AG10803 (cell line): ENCODE measurements at places on chromosomes 5 and 9.

DNA sequence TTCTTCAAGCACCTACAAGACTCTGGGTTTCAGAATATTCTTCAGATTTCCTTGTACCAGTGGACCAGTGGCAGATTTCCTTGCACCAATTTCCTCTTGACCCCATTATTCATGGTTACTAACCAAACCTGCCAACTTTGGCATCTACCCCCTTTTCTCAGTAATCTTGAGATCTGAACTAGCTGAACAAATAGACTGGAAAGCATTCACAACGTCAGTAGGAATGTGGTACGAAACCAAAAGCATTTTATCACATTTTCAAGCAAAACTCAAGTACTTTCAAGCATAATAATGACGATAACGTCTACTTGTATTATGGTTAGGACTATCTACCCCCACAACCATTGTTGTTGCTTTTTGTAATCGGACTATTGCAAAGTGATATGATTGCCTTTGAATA, 1217.3 kb downstream of the PTPRD start:
- DNase-seq = no peak

DNA sequence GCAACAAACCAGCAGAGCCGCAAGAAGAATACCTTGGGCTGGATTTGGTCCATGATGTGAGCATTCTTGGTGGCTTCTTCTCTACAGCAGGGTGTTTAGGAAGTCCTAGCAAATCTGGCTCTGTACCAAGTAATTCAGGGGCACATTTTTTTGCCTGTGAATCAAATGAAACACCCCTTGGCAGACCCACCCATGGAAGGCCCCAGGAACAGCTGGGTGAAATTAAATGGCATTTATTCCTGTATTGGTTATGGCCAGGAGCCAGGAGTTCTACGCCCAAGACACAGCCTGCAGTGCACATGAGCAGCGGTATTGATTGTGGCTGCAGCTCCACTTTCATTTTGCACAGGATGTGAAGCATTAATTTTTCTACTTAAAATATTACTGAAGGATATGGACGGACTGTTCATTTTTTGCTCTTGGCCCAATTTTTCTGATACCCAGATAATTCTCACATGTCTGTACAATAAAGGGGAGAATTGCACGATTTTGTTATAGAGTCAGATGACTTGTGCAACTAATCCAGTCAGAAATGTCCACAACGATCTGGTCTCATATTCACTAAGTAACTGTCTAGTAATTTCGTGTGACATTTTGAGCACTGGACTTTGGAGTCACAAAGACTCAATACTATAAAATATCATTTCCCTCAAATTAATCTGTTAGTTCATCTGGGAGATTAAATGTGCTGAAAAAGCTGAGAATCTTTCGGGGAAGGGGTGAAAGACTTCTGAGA, 120.7 kb upstream of the APC start:
- DNase-seq = peak; percentile 28

DNA sequence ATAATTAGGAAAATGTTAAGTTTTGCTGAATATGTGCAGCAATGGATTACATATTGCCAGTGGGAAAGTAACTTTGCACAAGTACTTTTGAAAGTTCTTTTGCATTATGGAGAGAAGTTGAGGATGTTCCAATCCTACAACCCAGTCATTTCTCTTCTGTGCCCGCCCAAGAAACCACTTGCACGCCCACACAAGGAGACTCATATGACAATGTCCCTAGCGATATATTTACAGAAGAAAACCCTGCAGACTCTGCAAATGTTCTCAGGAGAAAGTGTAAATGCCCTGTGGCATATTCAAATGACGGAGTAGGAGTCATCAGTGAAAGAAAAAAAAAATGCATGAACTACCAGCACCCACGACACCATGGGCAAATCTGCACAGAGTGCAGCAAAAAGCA, 356.5 kb downstream of the CTNND2 start:
- DNase-seq = no peak

GRCh38 chr5:38595132-38595745, 38.8 kb upstream of the LIFR start:
- peak; percentile 91 for DNase-seq

DNA sequence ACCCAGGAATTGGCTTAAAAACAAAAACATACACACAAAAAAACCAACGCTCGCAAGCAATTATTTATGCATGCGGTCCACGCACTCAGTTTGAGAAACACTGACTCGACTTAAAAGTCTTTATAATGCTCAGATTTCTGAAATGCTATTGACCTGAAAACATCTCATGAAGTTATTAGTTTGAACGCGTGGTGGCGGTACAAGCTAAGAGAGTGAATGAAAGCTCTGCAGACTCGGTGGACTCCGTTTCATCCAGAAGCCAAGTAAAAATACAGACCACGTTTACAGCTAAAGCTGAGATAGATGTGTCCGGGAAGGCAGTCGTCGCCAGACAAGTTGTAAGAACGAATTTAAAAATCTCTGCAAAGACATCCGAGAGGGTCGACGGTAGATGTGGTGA, at the start of gene PCDHB6:
PCDHB6 (plus strand) TSS at position 246 of the 400 bp plus-strand sequence. CDS start 201 bp downstream, outside the sequence.
- DNase-seq = peak; percentile 18

GRCh38 chr9:89008744-89009545, 17.7 kb downstream of the S1PR3 start:
- DNase-seq = no peak

DNA sequence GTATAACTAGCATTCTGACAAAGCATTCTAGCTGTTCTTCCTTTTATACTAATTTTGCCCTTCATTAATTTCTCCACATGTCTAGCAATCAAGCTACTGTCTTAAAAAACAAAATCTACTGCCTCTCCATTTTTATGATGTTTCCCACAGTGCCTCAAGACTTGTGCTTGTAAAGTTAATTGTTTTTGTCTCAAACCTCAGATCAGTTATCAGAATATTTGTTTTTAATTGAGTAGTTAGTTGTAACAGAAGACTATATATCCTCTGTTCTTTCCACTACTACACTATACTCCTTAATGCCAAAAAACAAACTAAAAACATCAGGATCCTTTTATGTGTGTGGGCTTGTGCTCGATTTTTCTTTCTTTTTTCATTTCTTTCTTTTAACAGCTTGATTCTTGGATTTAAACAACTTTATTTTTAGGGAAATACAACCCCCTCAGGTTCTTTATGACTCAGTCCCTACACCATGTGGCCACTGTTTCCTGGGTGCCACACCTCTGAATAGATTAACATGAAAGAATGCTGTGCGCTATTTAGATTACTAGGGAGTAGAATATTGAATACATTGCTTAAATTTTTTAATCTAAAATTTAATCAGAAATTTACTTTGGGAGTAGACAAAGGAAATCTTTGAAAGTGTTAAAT, 1.2 kb downstream of the ASPN start:
- no peak for DNase-seq

- DNase-seq = peak; percentile 25
These were observed 545.4 kb upstream of the TLE4 start for GRCh38 chr9:79026316-79026715.

GRCh38 chr9:11257992-11258391, 645.2 kb upstream of the PTPRD start:
- DNase-seq = no peak

- no peak for DNase-seq
These were observed 243.0 kb upstream of the SLC24A2 start for GRCh38 chr9:20031836-20032235.

DNA sequence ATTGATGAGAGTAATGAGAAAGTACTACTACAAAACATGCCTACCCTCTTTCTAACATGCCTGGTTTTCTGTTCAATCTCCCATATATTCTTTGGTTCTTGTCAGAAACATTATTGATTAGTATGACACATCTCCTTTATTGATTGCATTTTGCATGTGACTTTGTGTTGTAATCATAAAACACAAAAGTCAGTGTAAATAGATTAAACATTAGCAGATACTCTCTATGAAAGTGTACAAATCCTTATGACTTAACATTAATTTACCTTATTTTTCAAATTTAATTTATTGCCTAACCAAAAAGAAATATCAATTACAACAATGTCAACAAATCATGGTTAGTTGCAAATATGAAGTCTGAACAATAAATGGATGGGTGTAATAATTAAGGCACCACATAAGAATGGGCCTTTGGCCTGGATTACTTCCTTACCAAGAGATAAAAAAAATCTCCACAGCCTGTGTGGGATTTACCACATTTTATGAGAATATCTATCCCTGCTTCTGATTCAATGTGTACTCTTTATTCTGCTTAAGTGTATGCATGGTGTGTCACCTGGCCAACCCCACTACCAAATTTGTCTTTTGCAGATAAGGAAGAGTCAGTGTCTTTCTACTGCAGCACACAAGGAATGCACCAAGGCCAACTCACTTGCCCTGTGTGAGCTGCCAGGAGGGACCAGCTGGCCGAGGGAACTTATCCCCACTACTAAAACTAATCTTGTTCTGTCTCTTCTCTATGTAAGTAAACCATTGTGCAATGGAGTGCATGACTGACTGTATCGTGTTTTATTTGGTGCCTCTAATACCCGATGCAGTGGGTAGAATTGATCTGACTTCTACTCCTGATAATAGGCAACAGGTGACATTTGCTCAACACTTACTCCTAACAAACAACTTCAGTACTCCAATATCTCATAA, 1001.9 kb upstream of the CDH10 start:
- no peak for DNase-seq

GRCh38 chr9:108889649-108890067, 27.6 kb downstream of the ACTL7A start:
- DNase-seq = peak; percentile 37

- DNase-seq = no peak
These were observed 1.8 kb upstream of the HMCN2 start for GRCh38 chr9:130263601-130264413.

DNA sequence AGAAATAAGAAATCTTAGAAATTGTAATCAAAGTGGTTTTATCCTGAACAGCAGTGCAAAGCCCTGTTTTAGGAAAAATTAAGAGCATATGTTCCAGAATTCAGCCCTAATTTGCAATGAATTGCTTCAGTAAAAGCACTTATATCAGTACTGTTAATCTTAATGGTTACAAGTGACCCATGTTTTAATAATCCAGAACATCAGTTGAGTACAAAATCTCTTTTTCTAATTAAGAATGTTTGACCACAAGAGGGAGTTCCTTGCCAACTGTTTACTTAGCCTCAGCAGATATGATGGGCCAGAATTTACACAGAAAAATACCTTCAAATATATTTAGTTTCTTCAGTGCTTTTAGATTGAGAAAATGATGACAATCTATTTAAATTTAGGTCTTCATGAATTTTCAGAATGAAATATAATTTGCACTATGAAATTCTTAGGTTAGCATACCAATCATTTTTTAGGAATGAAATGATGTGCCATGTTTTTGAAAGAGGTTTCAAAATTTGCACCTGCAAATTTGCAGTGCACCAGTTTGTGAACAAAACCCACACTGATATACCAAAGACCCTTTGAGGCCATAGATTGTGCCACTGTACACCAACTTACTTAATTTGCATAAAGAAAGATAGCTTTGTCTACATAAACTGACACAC, 926.3 kb upstream of the ARRDC3 start:
- DNase-seq = peak; percentile 41

- DNase-seq = no peak
These were observed 473.1 kb downstream of the DIRAS2 start for GRCh38 chr9:90169490-90169889.

DNA sequence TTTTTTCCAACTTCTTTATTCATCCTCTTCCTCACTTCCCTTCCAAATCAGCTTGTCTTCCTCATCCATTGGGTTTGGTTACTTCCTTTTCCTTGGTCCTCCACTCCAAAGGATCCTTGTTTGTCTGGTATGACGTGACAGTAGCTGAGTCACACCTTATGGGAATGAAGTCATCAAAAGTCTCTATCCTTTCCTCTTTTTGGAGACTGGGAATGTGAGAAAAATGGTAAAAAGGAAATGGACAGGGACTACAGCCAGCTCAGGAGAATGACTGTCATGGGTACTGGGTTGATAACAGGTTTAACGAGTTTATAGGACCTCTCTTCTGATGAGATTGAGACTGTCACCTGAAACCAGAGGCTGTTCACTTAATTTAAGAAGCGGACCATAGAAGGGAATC, 76.2 kb upstream of the MYO10 start:
- no peak for DNase-seq

GRCh38 chr5:95686651-95687050, 3.9 kb upstream of the SPATA9 start:
- no peak for DNase-seq

GRCh38 chr9:120465685-120466407, 114.1 kb downstream of the CDK5RAP2 start:
- DNase-seq = peak; percentile 43

- DNase-seq = peak; percentile 84
These were observed 71.2 kb upstream of the GLIS3 start for GRCh38 chr9:4371108-4371507.

GRCh38 chr5:32023816-32024215, 150.3 kb downstream of the GOLPH3 start:
- DNase-seq = no peak

GRCh38 chr5:1001406-1002270, 7.0 kb upstream of the NKD2 start:
- no peak for DNase-seq

DNA sequence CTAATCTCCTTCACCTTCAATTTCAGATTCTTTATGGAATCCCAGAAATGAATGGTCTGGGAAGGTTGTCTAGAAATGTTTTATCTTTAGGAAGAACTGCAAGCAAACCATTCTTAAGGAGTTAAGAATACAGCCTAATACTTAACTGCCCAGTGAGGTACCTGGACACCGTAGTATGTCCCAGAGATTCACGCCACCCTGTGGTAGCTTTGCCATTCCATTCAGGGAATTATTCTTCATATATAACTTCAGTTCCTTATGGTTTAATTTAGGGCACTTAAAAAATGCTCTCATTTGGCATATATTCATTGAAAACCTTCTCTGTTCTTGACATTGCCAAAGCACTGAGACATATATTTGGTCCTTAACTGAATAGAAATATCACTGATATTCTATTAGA, 49.7 kb downstream of the ACTBL2 start:
- DNase-seq = no peak

DNA sequence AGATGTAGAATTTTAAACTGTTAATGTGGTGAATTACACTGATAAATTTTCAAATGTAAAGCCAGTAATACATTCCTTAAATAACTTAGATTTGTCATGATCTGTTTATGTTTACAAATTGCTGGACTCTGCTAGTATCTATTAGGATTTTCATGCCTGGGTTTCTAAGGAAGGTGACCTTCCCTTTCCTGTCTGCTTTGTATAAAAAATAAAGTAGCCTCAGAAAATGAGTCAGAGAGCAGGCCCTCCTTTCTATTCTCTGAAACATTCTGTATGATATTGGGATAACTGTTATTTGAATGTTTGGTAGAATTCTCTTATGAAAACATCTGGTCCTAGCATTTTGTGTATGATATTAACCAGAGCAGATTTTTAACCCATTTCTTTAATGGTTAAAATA, 255.3 kb downstream of the SYK start:
- DNase-seq = peak; percentile 33

GRCh38 chr9:116193636-116194035, 40.0 kb downstream of the PAPPA start:
- peak; percentile 74 for DNase-seq

- DNase-seq = no peak
These were observed 26.3 kb upstream of the FST start for GRCh38 chr5:53453898-53454718.
